Stimulated activated naive B cell treated with anti-CD40 and anti-IgM and Interleukin-4, amounts not matched to agents 10 μg/mL and 1 μg/mL and 100 μg/mL, for 72 hours (primary cell): ENCODE measurements at places on chromosomes 7 and 10.

GRCh38 chr10:64286533-64286932 is 765.3 kb downstream of the REEP3 start:
- DNase-seq, result no peak

DNA sequence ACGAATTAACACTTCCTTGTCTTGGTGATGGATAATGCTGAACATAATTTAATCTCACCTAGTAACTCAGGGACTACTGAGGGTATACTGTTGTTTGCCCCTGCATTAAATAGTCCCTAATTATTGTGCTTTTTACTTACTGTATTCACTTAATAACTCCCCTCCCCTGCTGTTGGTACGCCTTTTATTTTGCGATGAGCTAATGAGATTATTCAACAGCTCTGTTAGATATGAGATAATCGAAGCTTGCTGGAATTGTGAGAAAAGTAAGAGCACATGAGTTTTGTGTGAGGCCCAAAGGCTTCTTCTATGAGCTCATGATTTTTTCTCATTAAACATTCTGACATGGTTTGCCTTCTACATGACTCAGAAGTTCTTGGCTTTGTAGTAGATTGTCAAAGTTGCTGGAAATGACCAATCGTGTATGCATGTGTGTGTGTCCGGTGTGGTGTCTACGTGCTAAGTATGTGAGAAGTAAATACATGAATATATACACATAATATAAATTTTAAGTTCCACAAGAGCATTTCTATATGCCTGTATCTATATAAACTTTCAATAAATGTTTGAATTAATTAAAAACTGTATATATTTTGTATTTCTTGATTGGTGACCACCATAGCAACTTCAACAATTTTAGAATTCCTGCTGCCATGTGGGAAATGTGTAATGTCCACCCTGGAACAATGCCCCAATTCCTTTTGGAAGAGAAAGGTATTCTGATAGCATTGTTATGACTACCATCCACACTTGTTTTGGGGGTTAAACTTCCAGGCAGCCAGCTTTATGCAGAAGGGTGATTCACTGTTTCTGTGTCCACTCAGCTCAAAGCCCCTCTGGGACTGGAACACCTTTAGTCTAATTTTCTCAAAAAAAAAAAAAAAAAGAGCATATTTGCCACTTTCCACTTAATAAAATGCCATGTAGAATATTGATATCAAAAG is 106.2 kb downstream of the SAMD9 start:
- no peak for DNase-seq

GRCh38 chr7:77430927-77431326 is 14.8 kb upstream of the GSAP start:
- DNase-seq, result no peak

DNA sequence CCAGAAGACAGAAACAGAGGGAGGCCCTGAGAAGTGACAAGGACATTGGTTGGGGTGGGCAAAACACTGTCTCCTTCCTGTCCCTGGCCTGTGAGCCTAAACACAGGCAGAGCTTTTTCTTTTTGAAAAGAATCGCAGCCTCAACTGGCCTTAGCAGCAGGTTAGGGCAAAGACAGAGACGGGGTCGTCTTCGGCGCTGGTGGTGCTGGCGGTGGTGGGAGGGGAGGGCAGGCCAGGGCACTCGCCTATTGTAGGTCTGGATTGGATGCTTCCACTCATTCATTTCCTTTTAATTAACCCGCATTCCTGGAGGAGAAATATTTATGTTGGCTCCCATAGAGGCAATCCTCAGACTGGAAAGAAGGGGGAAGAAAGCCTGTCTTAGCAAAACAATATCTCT is 22.6 kb downstream of the WNT8B start:
- DNase-seq, result no peak

DNA sequence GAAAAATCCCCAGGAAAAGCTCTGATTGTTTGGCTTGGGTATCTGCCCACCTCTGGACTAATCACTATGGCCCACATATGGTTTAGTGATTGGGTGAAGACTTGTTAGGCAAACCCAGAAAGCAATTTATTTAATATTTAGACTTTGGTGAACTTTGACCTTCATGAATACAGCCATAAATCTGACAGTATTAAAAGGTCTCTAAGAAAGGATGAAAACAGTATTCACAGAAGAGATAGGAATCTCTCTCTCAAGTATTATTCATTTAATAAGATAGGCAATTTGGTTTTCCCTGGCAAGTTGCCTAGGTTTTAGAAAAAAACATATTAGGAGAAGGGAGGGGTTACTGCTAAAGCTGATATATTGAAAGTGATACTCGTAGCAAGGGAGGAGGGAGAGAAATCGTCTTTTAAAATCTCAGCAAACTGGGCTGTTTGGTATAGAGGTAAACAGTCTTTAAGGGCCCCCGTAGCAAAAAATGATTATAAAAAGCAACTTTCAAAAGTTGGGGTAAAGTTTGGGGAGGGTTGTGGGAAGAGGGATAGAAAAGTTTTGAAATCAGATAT is 57.1 kb downstream of the LSMEM1 start:
- DNase-seq, result no peak

GRCh38 chr10:94103801-94104221 is 110.1 kb downstream of the PLCE1 start:
- no peak for DNase-seq

DNA sequence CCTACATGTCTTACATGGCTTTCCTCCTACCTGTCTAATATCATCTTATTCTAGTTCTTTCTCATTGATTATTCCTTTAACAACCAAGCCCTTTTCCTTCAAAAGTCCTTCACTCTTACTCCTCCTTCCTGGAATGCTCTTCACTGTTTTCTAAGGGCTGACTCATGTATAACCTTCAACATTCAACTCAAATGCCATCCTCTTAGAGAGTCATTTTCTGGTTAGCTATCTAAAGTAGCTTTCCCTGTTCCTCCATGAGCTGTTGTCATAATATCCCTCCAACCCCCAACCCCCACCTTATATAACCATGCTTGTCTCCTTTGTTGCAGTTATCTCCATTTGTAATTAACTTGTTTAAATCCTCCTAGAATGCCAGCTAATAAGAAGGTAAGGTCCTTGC is 286.8 kb downstream of the ADK start:
- DNase-seq, result no peak

- DNase-seq, result no peak
Observed at GRCh38 chr10:84715911-84716310, 387.5 kb downstream of the CCSER2 start.

GRCh38 chr10:122485670-122486069 is 24.3 kb downstream of the HTRA1 start:
- DNase-seq, result no peak
